Immature natural killer cell (primary cell): ENCODE measurements at places on chromosomes 11 and 22. TPM values are rescaled to one million over a fixed set of nuclear protein-coding genes. Genes with fewer than 3 reads are reported as not detected.

- no peak overlapping the region for H3K4me3 ChIP-seq
- no peaks in the 10 kb centered on the region for H3K36me3 ChIP-seq
- no peaks in the 10 kb centered on the region for H3K4me1 ChIP-seq
- no peak overlapping the region for H3K27ac ChIP-seq
These were observed 22.2 kb upstream of the CCDC34 start for GRCh38 chr11:27385245-27385644.

- H3K27ac ChIP-seq, result no peak overlapping the region
- H3K36me3 ChIP-seq, result no peaks in the 10 kb centered on the region
- no peaks in the 10 kb centered on the region for H3K4me1 ChIP-seq
- H3K4me3 ChIP-seq, result no peak overlapping the region
- peaks cover 5% of the 10 kb centered on the region for H3K27me3 ChIP-seq
- DNase-seq, result no peak
These were observed 390.0 kb downstream of the NTM start for GRCh38 chr11:131760091-131761061.

DNA sequence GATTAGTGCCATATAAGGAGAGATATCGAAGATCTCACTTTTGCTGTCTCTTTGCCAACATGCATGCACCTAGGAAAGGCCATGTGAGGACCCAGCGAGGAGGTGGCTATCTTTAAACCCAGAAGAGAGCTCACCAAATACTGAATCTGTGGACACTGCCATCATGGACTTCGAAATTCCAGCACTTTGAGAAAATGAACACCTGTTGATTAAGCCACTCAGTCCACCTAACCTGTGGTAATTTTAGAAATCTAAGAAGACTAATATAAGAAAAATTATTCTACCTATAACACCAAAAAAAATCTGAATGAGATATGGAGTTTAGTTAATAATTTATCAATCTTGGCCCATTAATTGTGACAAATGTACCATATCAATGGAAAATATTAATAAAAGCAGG is 193.6 kb upstream of the CARD18 start:
- DNase-seq, result no peak
- H3K27ac ChIP-seq, result no peak overlapping the region
- H3K27me3 ChIP-seq, result peaks cover 3% of the 10 kb centered on the region
- H3K4me3 ChIP-seq, result no peak overlapping the region
- H3K4me1 ChIP-seq, result no peaks in the 10 kb centered on the region

DNA sequence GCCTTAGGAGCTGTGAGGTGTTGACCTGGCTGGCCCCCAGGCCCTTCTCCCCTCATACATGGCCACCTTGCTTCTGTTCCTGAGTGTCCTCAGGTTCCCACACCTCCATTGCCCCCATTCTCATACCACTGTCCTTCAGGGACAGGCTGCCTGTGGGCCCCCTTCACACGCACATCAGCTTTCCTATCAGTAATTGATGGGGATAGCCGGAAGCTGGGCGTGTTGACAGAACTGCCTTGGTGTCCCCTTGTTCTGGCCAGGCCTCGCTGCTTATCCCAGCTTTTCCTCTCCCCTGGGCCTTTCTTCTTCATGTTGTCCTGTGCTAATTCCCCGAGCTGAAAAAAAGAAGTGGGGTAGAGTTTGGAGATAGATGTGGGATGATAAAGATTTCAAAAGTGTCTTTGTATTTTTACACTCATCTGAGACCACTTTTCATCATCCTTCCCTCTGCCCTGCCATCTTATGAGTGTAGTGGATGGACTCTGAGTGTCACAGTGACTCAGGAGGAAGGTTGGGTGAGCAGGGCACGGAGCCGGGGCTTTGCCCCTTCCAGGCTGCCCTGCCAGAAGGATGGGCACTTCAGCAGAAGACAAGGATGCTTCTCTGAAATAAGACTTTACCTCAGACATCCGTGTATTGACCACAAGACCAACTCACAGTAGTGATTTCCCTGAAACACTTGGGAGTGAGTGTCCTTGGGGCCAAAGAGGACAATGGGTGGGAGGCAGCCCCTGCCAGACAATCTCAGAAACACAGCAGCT is 42.8 kb downstream of the MED15 start:
- peaks cover 84% of the 10 kb centered on the region for H3K4me1 ChIP-seq
- peak overlapping the region; percentile 87 for H3K4me3 ChIP-seq
- DNase-seq, result no peak
- peaks cover 5% of the 10 kb centered on the region for H3K27me3 ChIP-seq
- H3K27ac ChIP-seq, result peak overlapping the region; percentile 97

DNA sequence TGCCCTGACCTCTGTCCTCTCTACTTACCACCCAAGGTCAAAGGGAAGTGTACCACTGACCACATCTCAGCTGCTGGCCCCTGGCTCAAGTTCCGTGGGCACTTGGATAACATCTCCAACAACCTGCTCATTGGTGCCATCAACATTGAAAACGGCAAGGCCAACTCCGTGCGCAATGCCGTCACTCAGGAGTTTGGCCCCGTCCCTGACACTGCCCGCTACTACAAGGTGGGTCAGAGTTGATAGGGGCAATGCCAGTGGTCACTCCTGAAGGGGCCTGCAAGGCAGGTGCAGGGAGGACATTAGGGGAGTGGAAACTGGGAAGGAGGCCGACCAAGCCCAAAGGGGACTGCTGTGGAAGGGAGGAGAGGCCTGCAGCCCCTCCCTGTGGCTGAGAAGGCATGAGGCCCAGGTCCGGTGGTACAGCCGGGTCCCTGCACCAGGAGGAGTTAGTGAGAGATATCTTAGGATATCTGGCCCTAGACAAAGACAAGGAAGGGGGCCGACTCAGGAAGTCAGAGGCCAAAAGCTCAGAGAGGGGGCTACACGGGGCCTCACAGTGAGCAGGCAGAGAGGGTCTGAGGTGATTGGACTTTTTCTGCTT is 17.9 kb downstream of the POLR3H start:
- peak overlapping the region; percentile 20 for H3K27ac ChIP-seq
- peaks cover 12% of the 10 kb centered on the region for H3K4me1 ChIP-seq
- peaks cover 4% of the 10 kb centered on the region for H3K36me3 ChIP-seq
- DNase-seq, result no peak
- H3K4me3 ChIP-seq, result no peak overlapping the region

GRCh38 chr11:34499719-34500500 is 13.7 kb downstream of the ELF5 start:
- H3K4me3 ChIP-seq, result no peak overlapping the region
- H3K27me3 ChIP-seq, result peaks cover 2% of the 10 kb centered on the region
- no peak for DNase-seq
- H3K4me1 ChIP-seq, result no peaks in the 10 kb centered on the region
- no peak overlapping the region for H3K27ac ChIP-seq
- H3K36me3 ChIP-seq, result no peaks in the 10 kb centered on the region

BATF2 gene
- not detected for polyA plus RNA-seq

- no peak overlapping the region for H3K27ac ChIP-seq
- no peak for DNase-seq
- H3K4me3 ChIP-seq, result no peak overlapping the region
- peaks cover 4% of the 10 kb centered on the region for H3K27me3 ChIP-seq
These were observed 14.0 kb upstream of the PARVA start for GRCh38 chr11:12363373-12363772.

RASSF10 gene
- not detected for polyA plus RNA-seq

GP1BB gene
- polyA plus RNA-seq, result 0.95 TPM

GRCh38 chr11:34072041-34072440 is 20.5 kb downstream of the CAPRIN1 start:
- H3K27ac ChIP-seq, result no peak overlapping the region
- H3K36me3 ChIP-seq, result peaks cover 15% of the 10 kb centered on the region
- no peaks in the 10 kb centered on the region for H3K27me3 ChIP-seq
- peak overlapping the region; percentile 40 for H3K4me3 ChIP-seq

GRCh38 chr11:17610085-17610894 is 63.2 kb downstream of the OTOG start:
- H3K4me1 ChIP-seq, result no peaks in the 10 kb centered on the region
- peaks cover 6% of the 10 kb centered on the region for H3K27me3 ChIP-seq
- no peaks in the 10 kb centered on the region for H3K36me3 ChIP-seq
- DNase-seq, result no peak
- no peak overlapping the region for H3K4me3 ChIP-seq
